ENCODE measurements at places on chromosomes 2 and 18.

DNA sequence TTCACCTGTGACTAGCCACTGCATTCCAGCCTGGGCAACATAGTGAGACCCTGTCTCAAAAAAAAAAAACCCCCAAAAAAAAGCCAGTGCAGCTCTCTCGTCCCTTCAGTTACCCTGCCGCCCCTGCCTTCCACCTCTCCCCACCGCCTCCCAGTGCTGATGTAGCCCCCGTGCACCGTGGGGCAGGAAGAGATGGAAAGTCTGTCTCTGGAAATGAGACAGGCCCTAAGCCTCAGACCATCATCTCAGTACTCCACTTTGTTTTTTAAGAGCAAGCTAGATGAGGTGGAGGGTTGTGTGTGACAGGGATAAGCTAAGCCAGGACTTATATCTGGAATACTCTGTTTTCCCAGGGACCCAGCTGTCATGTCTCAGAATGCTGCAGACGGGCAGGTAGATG is 32.0 kb downstream of the MERTK start:
- no peak for DNase-seq

DNA sequence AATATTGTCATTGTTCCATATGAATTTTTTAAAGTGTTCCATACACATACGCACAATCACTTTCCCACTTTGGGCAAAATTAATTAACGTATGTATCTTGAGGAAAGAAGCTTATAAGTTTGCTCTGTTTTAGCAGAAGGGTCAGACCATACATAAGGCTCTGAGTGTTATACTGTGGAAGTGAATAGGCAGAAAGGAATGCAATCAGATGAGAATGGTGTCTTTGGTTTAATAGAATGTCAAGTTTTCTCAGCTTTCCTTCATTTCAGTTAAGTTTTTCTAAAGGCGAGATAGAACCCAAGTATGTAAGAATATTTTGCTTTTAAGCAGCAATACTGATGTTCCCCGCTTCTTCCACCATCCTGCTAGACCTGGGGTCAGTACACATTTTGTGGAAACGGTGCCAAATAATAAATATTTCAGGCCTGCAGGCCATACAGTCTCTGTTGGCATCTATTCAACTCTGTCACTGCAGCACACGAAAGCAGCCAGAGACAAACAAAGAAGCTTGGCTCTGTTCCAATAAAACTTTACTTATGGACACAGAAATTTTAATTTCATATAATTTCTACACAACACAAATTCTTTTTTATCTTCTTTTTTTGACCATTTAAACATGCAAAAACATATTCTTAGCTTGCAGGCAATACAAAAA is 100.6 kb downstream of the UPP2 start:
- peak; percentile 37 for DNase-seq

DNA sequence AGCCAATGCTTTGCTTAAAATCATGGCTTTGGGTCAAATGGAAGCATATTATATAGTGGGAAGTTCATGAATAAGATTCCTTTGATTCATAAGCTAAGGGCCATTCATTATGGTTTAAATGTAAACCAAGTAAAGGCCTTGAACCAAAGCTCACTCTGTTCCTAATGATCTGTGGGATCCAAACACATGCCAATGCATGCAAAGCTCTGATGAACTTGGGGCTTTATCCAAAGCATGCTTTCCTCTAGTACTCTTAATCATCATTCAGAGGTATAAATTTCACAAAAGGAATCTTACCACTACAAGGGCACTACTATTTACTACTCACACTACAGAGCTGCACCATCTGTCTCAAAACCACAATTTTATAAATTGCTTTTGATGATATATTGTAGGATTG is 102.8 kb upstream of the RBMS1 start:
- DNase-seq: peak; percentile 50

DNA sequence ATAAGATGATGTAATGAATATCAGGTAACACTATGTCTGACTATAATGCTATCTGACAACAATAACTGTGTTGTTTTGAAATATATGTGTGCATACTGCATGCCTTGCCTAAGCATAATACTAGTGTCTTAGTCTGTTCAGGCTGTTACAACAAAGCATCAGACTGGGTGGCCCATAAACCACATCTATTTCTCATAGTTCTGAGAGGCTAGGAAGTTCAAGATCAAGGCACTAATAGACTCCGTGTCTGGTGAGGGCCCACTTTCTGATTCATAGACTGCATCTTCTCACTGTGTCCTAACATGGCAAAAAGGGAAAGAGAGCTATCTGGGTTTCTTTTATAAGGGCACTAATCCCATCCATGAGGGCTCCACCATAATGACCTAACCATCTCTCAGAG is 80.1 kb downstream of the SUCLG1 start:
- no peak for DNase-seq

- peak; percentile 89 for DNase-seq
These were observed 51.9 kb downstream of the SLC4A1AP start for GRCh38 chr2:27715318-27716210.

DNA sequence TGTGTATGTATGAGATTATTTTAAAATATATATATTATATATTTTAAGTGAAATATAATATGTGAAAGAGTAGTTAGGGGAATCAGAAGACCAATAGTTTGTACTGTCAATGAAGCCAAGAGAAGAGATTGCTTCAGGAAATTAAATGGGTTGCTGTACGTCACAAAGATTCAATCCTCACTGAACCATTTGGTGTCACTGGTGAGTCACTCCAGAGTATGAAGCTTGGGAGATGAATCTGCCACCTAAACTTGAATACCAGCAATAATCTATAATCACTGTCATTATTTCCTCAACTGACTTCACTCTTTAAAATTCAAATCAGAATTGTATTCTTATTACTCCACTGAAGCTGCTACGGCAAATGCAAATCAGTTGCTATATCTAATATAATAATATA is 41.9 kb upstream of the SCN9A start:
- DNase-seq: peak; percentile 55

DNA sequence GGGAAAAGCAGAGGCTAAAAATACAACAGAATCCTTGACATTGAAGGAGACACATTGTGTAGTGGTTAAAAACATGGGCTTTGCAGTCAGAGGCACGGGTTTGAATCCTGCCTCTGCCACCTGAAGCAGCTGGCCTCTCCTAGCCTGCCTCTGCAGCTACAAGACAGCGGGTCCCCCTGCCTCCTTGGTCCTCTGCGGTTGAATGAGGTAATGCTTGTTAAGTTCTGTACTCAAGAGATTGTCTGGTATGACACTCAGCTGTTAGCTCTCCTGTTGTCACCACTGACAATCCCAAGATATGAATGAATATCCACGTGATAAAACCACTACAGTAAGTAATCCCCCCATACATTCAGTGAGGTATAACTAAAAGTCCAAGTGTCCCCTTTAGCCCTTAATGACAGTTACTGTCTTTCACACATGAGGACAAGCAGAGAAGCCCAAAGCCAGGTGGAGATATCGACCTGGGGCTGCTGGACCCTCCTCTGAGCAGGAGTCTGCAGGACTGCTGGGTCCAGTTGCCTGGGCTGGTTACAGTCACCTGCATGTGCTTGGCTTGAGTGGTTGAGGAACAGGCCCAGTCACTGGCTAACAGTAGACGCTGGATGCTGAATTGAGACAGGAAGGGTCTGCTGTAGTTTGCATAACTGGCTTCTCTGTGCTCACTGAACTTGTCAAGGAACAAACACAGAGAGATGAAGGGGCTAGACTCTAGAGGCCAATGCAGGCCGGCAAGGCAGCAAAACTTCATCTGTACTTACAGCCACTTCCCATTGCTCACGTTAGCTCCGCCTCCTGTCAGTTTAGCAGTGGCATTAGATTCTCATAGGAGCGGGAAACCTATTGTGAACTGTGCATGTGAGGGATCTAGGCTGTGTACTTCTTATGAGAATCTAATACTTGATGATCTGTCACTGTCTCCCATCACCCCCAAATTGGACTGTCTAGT is 85.5 kb downstream of the TGFA start:
- DNase-seq: no peak

DNA sequence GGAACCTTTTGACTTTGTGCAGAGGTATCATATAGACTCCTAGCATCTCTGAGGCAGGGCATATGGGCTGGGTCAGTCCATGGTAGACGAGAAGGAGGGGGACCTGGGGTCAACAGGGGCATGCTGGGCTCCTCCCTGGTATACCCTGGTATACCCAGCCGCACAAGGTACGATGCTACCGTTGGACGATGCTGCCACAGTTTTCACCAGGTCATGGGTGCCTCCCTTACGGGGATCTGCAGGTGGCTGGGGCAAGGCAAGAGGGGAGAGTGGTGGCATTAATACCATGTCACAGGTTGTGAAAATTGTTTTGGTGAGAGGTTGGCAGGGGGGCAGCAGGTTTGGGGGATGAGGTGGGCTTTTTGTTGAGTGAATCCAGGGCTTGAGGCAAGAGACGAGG is 149.8 kb downstream of the TSN start:
- DNase-seq: no peak

DNA sequence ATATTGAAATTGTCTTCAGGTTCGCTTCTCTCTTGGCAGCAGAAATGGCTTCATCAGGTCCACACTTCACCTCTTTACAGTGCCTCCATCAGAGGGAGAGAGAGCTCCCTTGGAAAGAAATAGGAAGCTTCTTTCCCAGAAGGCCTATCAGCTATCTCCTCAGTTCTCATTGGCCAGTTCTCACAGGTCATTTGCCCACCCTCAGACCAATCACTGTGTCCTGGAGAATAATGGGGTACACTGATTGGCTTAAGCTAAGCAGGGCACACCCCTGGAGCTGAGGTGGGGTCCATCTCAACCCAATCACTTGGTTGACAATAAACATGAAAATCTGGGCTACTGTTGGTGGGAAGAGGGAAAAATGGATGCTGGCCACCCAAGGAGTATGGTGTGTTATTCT is 5.2 kb downstream of the GNLY start:
- no peak for DNase-seq

- DNase-seq: no peak
These were observed 13.0 kb downstream of the CXCR4 start for GRCh38 chr2:136104977-136105376.

GRCh38 chr2:233793465-233794127 is 15.5 kb downstream of the MROH2A start:
- no peak for DNase-seq

DNA sequence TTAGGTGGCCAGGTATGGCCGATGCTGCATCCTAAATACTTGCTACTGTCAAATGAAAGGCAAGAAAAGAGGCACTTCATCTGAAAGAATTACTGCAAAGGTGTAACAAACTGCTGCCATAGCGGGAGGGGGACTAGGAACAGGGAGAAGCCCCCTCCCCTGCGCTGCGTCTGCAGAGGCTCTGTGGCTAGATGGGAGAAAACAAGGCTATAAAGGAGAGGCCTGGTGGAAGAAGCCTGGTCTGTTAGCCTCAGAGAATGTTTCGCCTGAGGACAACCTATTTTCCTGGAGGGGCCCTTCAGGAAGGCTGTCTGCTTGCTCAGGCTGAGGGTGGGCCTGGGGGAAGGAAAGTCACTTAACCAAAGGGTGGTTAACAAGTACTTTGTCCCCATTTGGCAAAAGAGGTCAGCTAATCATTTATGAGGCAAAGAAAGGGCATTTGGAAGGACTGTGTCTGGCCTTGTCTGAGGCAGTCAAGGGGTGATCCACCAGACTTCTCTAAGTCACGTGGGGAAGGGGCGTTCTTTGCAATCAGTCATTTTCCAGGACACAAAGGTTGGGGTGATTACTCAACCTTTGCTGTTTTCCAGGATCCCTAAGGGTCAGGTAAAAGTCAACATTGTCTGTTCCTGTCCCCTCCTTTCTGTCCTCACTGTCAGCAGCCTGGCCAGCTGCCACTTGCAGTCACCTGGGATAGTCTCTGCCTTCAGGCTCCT is 103.0 kb upstream of the TMEM200C start:
- no peak for DNase-seq

DNA sequence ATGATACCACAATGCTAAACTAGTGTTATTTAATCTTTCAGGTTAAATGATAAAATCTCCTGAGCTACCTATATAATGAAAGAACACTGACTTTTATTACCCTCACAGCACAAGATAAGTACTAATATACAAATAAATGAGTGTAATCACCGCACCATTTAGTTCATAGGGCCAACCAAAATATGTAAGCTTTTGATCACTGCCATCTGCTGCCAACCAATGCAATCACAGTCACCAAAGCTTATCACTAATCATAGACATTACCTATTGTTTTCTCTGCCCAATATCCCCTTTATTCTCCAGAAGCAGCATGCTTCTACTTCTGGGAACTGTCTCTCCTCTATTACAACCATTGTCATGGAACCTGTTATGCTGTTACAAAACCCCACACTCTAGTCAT is 151.6 kb upstream of the LRATD1 start:
- no peak for DNase-seq

GRCh38 chr2:150276737-150277136 is 210.7 kb downstream of the RND3 start:
- no peak for DNase-seq

GRCh38 chr2:138013639-138014038 is 49.4 kb downstream of the HNMT start:
- DNase-seq: no peak

DNA sequence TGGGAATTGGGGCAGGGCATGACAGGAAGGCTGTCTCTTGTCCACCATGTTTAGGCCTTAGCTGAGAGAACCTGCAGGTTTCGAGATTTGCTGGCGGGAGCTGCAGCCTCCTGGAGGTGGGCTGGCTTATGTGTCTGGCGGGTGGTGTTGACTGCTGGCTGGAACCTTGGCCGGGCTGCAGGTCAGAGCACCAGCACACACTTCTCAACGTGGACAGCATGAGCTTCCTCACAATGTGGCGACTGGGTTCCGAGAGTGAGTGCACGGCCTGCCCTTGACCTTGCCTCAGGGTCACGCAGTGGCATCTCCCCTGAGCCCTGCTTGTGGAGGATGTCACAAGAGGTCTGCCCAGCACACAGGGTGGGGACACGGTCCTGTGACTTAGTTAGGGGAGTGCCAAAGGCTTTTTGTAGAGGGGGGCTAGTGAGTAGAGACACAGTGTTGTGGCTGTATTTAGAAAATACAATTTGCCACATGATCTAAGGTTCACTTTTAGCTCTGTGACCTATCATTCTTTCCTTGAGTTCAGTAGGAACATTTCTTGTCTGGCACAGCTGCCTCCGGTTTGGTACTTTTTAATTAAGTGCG is 134.8 kb downstream of the SEPTIN10 start:
- DNase-seq: no peak

DNA sequence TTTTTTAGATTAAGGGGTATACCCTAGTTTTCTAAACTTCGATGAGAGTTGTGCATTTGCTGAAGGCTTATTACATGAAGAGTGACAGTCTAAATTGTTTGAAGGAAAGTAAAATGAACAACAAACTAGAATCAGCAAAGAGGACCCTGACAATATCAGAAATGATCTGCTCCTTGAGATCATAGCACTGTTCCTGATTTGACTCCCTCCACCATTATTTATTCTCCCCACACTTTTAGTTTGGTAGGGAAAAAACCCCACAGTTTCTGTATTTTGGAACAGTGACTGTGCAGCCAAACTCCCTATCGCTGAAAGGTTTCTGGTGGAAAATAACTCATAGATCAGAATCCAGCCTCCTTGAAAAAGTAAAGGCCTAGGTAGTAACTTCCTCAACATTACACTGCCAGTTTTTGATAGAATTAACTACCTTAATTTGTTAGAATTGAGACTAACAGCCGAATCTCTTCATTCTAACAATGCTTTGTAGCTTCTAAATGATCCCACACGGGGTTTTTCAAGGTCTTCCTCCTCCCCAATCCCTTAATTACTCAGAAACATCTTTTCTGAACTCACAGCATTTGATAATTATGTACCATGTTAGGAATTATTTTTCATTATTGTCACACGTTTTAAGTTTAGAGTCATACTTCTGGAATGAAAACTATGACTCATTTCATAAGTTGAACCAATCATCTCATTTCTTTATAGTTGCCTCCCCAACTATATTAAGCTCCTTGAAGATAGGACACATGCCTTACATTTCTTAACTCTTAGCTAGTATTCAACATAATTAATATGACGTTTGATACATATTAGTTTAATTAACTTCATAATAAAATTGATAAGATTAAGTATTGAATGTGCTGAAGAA is 2.9 kb downstream of the MYL12A start:
- peak; percentile 74 for DNase-seq
